ENCODE measurements at places on chromosomes 13 and 19. TPM values are rescaled to one million over a fixed set of nuclear protein-coding genes. Genes with fewer than 3 reads are reported as not detected.

Gene LGALS7B
- polyA plus RNA-seq: not detected

Gene GPR4
- not detected for polyA plus RNA-seq

Gene S1PR5
- 5.1 TPM for polyA plus RNA-seq

Gene PROZ
- not detected for polyA plus RNA-seq

Gene TMPRSS9
- not detected for polyA plus RNA-seq

Gene KCNRG
- 0.80 TPM for polyA plus RNA-seq

Gene DCLK1
- not detected for polyA plus RNA-seq

Gene IRGC
- not detected for polyA plus RNA-seq

Gene GRK1
- polyA plus RNA-seq: not detected

Gene ALG11
- 25.7 TPM for polyA plus RNA-seq

Gene NRTN
- polyA plus RNA-seq: not detected

Gene ZNF554
- polyA plus RNA-seq: 4.7 TPM

Gene NPAS1
- 1.0 TPM for polyA plus RNA-seq

Gene TNFSF13B
- polyA plus RNA-seq: 7.2 TPM

Gene CBY2
- not detected for polyA plus RNA-seq
